ENCODE measurements at places on chromosomes 4 and X.

- DNase-seq = no peak
Measured at GRCh38 chr4:6909970-6910339, 329 bp downstream of the TBC1D14 start.

GRCh38 chrX:40908857-40909475 lies 173.6 kb upstream of the MED14 start:
- DNase-seq = no peak

DNA sequence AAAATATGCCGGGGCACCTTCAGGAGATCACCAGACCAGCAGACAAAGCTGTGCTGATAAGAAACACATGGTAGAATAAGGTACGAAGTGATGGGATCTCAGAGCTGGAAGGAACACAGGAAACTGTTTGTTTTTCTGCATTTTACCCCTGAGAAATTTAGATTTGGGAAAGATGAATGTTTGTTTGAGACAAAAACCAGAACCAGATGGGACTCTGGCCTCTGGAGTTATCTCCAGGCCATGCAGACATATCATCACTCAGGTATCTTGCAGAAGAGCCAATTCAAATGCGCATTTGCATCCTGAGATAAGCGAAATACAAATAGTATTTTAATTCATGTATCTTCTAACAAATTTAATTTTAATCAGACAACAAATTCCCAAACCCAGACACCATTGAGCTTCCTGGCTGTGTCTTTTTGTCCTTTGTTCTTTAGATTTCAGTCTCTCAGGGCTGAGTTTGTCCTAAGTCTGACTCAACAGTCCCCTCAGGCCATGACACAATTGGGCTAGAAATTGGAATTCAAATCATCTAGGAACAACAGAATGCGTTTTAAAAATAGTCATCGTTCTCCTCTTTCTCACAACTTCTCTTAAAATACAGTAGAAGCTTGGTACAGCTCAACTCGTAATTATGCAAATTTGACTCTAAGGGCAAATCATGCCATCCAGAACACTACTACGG lies 159.0 kb downstream of the PACRGL start:
- no peak for DNase-seq

DNA sequence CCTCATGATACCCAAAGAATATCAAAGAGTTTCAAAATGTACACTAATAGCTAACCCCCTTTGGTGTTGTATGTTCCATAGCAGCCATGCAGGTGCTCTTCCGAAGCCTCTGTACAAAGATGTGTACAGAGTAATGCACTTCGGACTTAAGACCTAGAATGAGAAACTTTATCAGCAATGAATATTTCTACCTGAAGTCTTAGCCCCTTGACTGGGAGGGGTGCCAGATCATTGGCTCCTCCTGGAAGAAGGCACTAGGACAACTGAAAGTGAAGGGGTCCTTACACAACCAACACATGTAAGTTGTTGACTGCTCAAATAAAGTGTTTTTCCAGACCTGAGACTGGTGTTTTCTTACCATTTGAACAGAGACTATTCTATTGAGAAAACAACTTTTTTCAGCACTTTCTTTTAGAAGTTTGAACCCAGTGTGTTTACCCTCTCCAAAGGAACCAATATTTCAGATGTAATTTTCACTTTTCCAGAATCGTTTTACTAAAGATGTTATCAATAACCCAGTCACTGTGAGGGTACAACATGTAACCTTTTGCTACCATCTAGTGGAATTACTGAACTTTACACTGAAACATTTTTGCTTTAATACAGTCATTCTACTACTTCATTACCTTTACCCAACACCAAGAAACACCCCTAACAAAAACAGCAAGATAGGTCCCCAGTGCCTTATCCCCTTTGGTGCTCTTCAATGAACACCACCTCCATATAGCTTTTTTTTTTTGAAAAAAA lies 33.3 kb upstream of the PRDX4 start:
- DNase-seq = no peak

DNA sequence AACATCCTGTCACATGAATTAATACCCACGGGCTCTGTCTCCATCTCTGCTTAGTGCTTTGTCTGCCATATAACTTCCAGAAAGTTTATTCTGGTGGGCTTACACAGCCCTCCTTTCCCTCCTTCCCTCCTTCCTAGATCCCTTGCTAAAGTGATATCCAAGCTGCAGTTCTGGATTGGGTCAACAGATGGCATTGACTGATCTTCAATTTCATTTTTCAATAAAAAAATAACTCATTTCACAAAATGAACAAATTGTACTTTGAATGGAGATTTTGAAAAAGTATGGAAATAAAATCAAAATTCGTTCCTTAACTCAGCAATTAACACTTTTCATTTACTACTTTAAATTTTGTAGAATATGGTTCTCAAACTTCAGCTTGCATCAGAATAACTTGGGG lies 94.9 kb downstream of the NXF2 start:
- DNase-seq = no peak

DNA sequence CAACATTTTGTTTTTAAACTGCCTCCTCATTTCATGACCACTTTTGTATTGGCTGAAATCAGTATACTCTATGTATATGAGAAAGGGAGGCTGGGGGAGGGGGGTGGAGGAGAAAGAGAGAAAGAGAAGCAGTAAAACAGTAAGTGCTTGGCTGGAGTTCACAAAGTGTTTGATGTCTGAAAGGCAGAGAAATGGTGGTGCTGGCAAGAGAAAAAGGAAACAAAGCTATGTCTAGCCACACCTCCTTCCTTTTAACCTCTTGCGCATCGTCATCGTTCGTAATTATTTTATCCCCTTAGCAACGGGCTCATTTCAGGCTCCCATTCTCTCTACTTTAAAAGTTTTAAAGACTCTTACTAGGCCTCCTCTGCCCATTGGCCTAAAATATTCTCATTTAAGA lies 25.6 kb downstream of the RPA4 start:
- DNase-seq = no peak

DNA sequence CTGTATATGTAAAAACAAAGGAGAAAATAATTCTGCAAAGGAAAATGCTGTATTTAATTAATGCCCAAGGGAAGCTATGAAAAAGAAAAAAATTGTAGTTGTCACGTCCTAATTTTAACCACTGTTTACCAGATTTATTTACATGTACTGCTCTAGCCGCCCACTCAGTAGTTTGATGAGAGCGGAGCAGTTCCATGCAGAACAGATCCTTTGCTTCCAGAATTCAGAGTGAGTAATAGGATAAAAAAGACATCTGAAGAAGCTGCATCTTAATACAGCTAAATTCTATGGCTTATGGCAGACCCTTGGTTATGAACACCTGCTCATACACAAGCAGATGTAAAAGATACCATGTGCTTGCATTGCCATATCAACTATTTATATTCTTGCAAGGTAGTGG lies 287.0 kb downstream of the GASK1B start:
- DNase-seq = no peak

DNA sequence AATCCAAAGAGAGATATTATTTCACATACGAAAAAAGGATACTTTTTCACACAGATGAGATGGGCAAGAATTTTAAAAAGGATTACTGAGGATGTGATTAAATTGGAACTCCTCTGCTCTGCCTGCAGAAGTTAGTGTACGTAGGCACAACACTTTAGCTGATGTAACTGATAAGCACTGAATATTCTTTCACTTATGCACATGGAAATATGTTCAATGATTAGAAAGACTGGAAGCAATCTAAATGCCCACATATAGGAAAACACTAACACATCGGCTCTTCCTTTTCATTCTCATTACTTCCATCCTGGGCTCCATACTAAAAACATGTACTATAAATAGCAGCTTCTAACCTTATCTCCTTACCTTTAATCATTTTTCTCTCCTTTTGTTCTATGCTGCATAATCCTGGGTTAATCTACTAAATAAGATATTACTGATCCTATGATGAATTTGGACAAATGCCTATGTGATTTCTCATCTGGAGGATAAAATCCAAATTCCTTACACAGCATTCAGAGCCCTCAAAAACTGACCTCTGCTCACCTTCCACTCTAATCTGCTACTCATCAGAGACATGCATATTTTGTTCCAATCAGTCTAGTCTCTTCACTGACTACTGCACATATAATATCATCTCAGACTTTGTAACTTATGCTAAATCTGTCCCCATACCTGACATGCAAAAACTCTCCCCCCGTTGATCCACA lies 197.8 kb downstream of the PDGFC start:
- DNase-seq = no peak

DNA sequence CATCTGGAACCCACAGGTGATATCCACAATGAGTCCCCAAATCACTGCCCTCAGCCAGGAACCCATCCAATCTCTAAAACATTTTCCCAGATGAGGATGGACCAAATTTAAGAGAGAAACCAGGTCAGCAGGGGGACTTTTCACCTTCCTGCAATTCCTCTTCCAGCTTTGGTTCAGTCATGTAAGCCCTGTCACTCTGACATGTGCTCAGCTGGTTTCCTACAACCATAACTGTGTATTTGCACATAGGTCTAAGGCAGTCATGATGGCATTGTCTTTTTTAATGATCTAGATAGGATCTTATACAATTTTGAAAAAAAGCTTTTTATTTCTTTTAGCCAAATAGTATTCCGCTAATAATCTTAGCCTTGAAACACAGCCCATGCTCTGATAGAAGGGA lies 6.5 kb downstream of the CXXC4 start:
- no peak for DNase-seq

GRCh38 chr4:141348573-141348972 lies 127.9 kb downstream of the ZNF330 start:
- DNase-seq = no peak

DNA sequence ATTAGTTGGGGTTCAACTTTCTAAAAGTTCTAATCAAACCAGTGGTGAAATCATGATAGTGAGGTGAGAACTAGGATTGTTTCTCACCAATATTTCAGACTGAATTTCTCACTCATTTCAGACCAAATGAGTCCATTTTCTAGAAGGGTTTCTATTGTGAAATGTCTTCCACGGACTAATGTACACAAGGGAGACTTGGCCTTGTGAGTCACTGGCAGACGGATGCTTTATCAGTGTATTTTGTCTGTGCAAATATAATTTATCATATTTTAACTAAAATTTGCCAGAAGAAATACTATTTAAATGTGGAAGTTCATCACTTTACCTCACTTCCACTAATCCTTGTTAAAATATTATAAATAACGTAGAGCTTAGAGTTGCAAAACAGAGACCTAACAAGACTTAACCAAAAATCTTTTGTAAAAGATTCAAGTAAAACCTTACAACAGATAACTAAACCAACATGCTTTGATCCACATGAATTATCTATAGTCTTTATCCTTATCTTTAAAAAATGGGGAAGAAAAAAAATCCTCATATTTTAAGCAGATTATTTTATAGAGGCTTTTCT lies 506.0 kb upstream of the FAM241A start:
- DNase-seq = no peak

- DNase-seq = no peak
Measured at GRCh38 chr4:119238068-119238722, 25.7 kb downstream of the USP53 start.

DNA sequence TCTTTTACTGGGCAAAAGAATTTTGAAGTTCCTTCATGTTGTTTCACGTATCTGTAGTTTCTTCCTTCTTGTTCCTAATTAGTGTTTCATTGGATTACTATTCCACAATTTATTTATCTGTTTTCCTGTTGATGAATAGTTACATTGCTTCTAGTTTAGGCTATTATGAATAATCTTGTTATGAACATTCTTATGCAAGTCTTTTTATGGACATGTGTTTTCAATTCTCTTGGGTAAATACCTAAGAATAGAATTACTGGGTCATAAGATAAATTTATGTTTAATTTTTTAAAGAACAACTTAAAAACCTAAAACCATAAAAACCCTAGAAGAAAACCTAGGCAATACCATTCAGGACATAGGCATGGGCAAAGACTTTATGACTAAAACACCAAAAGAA lies 70.9 kb upstream of the RXFP1 start:
- DNase-seq = no peak

- no peak for DNase-seq
Measured at GRCh38 chr4:45621971-45622370, 501.9 kb downstream of the GABRG1 start.

- DNase-seq = peak; percentile 65
Measured at GRCh38 chr4:123848606-123849005, 452.0 kb downstream of the SPRY1 start.

All from muscle of arm (tissue), 14 donors.